Stimulated activated CD4-positive, alpha-beta T cell treated with anti-CD3 and anti-CD28 coated beads, Interleukin-2, amount 100 ng/mL, for 24 hours (primary cell): ENCODE measurements at places on chromosomes 2 and 18.

- DNase-seq, result peak; percentile 66
These were observed 727 bp downstream of the NCOA1 start for GRCh38 chr2:24491542-24492420.

GRCh38 chr2:98016908-98017670, 21.3 kb upstream of the TMEM131 start:
- DNase-seq, result no peak

DNA sequence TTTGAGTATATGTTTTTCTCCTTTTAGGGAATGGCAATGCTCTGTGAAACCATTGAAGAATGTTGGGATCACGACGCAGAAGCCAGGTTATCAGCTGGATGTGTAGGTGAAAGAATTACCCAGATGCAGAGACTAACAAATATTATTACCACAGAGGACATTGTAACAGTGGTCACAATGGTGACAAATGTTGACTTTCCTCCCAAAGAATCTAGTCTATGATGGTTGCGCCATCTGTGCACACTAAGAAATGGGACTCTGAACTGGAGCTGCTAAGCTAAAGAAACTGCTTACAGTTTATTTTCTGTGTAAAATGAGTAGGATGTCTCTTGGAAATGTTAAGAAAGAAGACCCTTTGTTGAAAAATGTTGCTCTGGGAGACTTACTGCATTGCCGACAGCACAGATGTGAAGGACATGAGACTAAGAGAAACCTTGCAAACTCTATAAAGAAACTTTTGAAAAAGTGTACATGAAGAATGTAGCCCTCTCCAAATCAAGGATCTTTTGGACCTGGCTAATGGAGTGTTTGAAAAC, 82.3 kb downstream of the ACVR2A start:
- no peak for DNase-seq

- no peak for DNase-seq
These were observed 96.0 kb downstream of the SMAD7 start for GRCh38 chr18:48854780-48855179.

DNA sequence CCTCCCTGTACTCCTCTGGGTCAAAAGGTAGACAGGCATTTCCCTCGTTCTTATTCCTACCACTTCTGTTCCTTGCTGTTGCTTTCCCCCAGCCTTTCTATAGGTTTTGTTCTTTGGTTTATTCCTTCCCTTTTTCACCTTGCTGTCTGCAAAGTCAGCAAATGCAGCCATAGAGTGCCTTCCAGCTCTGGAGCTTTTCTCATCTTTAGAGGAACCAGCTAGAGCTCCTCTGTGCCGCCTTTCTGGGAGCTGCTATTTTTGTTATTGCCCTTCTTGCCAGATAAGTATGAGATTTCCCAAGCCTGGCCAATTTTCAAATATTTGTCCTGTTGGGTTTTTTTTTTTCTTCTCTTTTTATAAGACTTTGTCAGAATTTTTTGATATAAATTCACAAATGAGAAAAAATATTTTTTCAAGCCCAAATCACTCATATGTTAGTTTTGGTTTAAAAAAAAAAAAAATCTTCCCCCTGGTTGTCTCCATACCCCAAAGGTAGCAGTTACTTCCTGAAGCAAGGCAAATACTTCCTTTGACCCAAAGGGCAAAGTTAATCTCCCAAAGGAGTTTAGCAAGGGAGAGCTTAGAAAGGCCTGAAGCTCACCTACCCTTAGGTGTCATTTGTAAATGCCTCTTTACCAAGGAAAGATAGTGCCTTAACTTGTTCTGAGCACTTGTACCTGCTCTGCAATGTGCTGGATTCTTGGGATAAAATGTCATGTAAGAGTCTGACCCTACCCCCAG, 5.1 kb upstream of the TTC27 start:
- no peak for DNase-seq

GRCh38 chr2:145344076-145344724, 824.3 kb upstream of the ZEB2 start:
- DNase-seq, result no peak

DNA sequence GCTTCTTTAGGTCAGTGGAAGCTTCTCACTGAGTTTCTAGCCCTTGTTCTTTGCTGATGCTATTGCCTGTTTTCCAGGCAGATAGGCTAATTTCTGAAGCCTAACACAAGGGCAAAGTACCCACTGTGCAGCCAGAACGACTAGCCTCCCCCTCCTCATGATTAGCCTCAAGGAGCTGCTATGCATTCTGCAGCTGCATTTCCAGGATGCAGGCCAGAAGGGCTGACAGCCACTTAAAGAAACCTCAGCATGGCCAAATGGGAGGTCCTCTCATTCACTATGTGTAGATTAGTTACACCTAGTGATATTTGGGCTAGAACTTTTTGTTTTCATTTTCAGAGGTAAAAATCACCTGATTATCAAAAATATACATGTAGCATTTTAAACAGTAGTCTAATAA, 216.0 kb downstream of the RAD51AP2 start:
- no peak for DNase-seq

DNA sequence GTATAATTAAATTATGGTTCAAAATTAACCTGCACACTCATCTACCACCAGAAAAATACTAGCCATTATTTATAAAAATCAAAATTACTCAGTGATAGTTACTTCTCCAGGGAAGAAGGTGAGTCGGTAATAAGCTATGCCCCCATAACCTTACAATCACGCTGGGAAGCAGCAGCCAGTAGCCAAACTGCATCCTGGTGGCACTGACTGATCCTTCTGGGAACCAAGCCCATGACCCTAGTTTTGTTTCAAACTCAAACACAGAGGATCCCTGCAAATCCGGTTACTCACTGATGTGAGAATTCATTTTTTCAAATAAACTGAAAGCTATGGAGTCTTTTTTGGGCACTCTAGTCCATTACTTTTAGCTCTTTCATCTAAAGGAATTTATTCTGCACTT, 88.2 kb upstream of the VWC2L start:
- no peak for DNase-seq

- DNase-seq, result no peak
These were observed 130.7 kb downstream of the TMEM247 start for GRCh38 chr2:46610021-46610420.

DNA sequence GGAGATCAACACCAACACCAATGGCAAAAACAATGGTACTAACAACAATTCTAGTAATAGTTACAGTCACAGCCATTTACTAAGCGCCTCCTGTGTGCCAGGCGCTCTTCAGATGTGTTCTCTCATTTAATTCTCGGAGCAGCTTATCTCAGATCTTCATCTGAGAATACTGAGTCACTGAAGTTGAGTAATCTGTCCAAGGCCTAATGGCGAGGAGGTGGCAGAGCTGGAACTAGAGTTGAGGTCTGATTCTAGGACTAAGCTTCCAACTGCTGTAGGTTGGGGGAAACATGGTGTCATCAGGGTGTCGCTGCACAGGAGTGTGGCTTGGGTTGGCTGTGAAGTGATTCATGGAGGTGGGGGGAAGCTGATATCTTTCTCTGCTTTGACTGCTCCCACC, 156.1 kb downstream of the DYSF start:
- no peak for DNase-seq

- DNase-seq, result no peak
These were observed 43.9 kb downstream of the SS18 start for GRCh38 chr18:26046419-26047077.

- DNase-seq, result no peak
These were observed 310.1 kb downstream of the EXOC6B start for GRCh38 chr2:72515696-72516095.

- DNase-seq, result no peak
These were observed 96.6 kb downstream of the CPO start for GRCh38 chr2:207035875-207036274.

DNA sequence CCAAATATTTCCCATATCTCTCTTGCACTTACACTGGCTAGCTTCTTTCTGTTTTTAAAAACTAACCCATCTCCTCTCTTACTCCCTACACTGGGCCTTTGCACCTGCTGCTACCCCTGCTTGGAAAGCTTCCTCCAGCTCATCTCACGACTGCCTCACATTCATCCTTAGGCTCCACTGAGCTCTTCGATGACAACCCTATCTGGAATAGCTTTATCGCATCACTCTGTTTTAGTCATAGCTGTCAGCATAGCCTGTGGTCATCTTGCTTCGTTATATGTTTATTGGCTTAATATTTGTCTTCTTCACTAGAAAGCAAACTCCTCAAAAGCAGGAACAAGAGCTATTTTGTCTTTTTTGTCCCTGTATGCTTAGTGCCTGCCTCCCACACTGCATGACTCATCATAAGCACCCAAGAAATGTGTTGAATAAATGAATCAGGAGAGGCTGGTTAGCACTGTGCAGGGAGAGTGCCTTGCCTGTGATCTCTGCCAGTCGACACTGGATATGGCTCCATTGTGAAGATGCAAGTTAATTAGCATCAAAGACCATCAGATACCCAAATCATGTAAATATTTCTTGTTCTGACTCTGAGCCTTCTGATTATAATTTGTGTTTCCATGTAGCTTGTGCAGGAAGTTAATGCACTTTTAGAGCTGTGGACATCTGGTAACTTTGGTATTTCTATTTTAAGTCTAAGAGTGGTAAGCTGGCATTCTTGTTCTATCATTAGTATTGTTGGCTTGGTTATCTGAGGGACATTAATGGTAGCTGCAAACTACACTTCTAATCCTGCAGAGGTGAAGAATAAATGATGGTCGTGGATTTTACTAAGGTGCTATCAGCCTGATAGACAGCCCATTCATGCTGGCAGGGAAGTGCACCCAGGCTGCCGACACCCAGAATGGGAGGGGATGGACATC, 10.3 kb upstream of the DYTN start:
- DNase-seq, result no peak

DNA sequence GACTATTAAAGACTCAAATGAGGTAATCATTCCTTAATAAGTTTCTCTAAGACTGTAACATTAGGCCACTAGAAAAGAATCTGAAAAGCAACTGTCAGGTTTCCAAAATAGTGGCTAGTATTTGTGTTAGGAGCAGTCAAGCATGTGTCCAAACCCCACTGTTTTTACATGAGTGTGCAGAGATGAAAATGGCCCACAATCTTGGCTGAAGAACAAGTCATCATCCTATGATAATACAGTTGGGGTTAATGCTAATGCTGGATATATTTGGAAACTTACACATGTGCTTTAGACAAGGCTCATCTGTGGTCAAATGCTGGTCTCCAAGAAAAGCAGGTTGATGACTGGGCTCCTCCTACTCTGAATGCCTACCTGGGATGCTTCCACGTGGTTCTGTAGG, 73.6 kb downstream of the MAIP1 start:
- DNase-seq, result no peak

DNA sequence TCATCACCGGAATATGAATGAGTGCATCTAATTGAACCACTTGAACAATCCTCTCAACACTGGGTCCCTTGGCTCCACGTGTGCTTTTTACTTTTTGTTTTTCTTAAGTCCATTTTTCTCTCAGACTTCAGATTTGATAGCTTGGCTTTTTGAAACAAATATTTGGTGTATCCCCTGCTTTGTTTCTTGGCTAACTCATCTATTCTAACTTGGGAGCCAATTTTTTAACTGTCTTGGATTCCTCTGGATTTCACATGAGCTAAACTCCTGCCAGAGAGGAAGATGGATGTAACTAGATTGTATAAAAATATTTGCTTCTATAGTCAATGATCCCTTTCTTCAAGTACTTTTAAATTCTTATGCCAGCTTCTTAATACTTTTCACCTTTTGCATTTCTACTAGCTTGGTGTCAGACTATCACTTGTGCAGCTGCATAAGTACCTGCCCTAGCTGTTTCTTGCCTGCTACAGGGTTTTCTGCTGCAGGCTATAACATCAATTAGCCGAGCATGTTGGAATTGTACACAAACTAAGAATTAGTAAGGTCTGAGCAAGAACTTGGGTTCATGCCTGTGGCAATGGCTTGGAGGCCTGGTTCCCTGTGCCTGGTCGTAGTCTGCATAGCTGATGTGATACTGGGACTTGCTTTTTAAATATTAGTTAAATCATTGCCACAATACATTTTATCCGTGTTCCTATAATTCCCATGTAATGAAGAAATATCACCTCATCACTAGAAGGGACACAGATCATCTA, 281.5 kb downstream of the EN1 start:
- DNase-seq, result no peak

- DNase-seq, result no peak
These were observed 32.4 kb upstream of the ACTR3 start for GRCh38 chr2:113857464-113857863.

- DNase-seq, result no peak
These were observed 147.7 kb upstream of the GATA6 start for GRCh38 chr18:22021701-22022100.

DNA sequence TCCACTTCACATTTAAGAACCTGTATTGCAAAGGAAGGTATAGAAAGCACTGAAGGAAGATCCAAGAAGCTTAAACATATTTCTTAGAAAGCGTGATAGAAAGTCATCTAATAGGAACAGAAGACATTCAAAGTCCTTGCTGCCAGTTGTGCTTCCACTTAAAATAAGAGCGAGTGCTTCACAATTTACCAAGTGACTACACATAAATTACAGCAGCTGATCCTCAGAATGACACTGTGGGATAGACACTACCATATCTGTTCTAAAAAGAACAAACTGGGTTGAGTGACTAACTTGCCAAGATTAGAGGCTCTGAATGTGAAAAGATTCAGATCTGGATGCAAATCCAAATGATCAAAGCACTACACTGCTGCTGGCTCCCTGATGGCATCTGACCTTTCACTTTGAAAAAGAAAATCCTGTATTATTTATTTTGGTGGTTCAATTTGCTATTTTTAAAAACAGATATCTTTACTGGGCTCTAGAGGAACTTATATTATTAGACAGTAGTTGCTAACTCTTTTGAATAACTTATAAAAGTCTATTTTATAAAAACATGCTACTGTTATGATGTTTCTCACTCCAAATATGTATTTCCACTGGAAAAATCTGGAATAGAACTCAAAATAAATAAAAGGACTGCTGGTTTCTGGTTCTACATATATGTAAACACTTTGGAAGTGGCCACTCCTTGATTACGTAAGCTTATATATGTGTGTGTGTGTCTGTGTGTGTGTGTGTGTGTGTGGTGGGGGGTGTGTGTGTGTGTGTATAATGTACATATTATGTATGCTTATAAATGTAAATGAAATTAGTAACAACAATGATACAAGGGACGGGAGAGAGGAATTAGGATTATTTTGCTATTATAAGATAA, 57.4 kb downstream of the KIDINS220 start:
- no peak for DNase-seq

DNA sequence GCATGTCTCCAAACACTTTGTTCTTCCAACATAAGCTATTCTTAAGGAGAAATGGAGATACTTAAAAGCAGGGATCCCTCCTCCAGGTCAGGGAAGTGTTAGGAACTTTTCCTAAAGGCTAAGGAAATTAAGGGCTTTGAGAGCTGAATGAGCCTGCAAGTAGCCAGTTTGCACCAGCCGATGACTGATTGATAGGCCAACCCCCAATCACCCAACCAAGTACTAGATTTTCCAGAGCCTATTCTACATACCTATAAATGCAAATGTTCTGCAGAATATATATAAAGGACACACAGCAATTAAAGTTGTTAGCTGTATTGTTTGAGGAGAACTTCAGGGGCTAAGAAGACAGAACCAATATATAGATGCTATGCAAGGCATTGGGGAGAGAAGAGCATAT, 547.6 kb downstream of the NRXN1 start:
- no peak for DNase-seq

GRCh38 chr18:62522178-62522503, 684 bp upstream of the ZCCHC2 start:
- no peak for DNase-seq

GRCh38 chr2:27621524-27621923, 7.3 kb downstream of the CCDC121 start:
- DNase-seq, result no peak

GRCh38 chr2:143937723-143938350, 582.1 kb downstream of the ZEB2 start:
- DNase-seq, result peak; percentile 5

- DNase-seq, result no peak
These were observed 35.6 kb upstream of the LPIN1 start for GRCh38 chr2:11710632-11711353.

- no peak for DNase-seq
These were observed 107.4 kb upstream of the SEC11C start for GRCh38 chr18:59032308-59032707.
